Chondrocyte (in vitro differentiated cells): ENCODE measurements at places on chromosomes 5 and 9. TPM values are rescaled to one million over a fixed set of nuclear protein-coding genes. Genes with fewer than 3 reads are reported as not detected.
A peak's percentile ranks its signal among the peaks of the same experiment; 100 is the strongest.

DNA sequence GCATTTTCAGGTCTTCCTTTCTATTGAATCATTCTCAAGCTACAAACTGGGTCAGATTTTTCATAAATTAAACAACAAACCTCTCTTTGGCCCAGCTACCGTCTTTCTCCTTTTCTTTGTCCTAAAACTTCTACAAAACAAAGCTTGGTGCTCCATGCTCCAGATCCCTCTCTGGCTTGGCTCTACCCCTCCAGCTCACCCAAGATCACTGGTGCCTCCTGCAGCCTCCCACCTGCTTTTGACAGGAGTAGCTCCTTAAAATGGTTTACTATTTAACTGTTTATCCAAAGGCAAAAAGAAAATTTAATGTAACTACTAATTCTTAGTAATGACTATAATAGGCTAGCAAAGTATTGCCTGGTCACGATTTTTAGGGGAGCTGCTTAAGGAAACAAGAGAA is 10.7 kb upstream of the SERINC5 start:
- DNase-seq = peak; percentile 12

- peak; percentile 12 for DNase-seq
Observed at GRCh38 chr5:594226-594860, 17.8 kb upstream of the CEP72 start.

GRCh38 chr5:127320032-127320965 is 29.7 kb downstream of the MEGF10 start:
- no peak for DNase-seq

DNA sequence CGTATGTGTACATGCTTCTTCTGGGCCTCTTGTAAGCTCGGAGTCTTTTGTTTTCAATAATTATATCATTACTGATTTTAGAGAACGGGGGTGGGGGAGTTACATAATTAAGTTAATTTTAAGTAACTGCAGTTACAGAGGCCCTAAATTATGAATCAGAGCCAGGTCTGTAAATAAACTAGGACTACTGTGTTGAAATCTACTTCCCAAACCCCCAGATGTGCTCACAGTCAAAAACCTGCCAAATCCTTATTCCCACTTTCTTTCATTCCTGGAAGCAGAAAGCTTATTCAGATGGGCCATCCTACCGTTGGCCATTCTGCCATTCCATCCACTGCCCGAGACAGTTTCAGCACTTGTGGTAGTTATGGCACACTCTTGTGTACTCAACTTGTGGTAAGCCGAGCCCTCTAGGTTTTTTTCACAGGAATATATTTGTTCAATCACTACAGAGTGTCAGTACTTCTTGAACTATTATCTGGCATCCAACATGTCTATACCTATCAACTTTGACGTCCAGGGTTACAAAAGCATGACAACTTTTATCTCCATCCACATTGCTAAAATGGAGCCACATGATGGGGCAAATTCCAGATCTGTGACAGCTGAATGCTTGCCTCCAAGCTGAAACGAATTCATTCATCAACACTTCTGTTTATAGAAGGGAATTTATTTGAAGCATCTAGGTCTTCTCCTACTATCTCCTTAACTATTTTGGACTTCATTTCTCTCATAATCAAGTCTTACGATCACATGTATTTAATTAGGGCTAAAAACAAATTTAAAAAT is 37.8 kb downstream of the GLRX start:
- DNase-seq = no peak

Gene CATSPER3
- 0.17 to 0.64 TPM (median 0.39 TPM) in 3 replicates for total RNA-seq

Gene PCDHB5
- 6.6 to 11.4 TPM (median 10.2 TPM) in 3 replicates for total RNA-seq

GRCh38 chr9:12425878-12426864 is 267.0 kb upstream of the TYRP1 start:
- DNase-seq = no peak

Gene PRDM9
- not detected in 3 replicates for total RNA-seq

GRCh38 chr5:43038496-43038989 is 1.6 kb downstream of the ANXA2R start:
- no peak for DNase-seq

- no peak for DNase-seq
Observed at GRCh38 chr5:80481019-80481893, 6.6 kb upstream of the FAM151B start.

- DNase-seq = no peak
Observed at GRCh38 chr5:139774980-139775661, 20.5 kb upstream of the PSD2 start.

Gene TICAM2
- total RNA-seq = 3.2 to 4.7 TPM (median 4.0 TPM) in 3 replicates

DNA sequence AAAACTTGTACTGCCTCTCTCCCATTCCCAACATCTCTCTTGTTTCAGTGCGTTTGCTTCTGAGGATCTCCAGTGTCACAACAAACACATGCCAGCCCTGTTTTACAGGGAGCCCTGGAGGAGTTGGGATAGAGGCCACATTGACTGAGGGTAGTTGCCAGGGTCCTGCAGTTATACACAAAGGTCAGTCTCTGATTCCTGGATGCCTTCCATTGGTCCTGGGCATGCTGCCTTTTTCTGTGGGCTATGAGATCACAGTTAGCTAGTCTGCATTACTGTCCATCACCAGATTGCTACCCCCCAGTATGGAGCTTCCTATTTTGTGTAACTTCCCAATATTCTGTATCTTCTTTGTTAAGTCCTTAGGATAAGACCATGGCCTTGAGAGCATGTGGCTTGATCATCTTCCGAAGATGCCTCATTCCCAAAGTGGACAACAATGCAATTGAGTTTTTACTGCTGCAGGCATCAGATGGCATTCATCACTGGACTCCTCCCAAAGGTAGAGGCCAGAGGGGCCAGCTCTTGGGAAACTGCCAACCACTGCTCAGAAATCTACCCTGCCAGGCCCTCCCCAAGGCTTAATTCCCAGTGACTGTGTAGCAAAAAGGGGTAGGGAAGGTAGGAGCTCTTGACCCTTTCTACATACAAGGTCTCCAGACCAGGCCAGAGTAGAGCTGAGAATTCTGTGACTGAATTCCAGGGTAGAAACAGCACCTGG is 9.5 kb downstream of the NUDT2 start:
- no peak for DNase-seq

DNA sequence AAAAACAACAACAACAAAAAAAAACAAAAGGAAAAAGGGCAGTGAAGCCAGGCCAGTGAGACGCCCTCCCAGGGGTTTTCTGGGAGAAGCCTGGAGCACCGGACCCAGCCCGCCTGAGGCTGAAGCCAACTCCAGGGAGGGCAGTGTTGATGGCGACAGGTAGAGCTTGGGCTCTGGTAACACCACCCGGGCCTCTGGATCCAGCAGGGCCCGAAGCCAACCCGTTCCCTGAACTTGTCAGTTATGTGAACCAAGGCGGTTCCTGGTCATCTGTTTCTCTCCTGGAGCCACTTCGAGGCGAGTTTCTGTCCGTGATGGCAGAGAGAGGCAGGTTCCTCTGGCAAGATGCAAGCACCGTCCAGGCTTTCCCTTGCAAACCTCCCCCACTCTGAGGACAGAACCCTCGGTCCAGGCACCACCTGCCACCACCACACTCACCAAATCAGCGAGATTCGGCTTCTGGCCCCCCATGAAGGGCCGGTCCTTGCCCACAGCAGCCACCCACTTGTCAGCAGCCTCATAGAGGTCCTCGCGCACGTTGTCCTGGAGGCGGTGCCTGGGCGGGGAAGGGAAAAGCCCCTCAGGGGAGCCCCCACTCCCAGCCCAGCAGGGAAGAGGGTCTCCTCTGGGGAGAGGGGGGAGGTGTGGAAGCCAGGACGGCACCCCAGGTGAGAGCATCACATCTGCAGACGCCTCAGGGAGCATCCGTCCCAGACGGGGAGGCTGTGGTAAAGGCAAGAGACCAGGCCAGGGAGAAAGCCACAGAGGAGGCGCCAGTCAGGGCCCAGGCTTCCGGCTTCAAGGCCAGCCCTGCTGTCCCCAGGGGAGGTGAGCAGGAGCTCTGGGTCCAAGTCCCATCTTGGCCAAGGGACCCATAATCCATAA is 5.4 kb downstream of the PTGES2 start:
- DNase-seq = peak; percentile 81

- peak; percentile 86 for DNase-seq
Observed at GRCh38 chr5:663436-664342, 29.5 kb downstream of the TPPP start.

DNA sequence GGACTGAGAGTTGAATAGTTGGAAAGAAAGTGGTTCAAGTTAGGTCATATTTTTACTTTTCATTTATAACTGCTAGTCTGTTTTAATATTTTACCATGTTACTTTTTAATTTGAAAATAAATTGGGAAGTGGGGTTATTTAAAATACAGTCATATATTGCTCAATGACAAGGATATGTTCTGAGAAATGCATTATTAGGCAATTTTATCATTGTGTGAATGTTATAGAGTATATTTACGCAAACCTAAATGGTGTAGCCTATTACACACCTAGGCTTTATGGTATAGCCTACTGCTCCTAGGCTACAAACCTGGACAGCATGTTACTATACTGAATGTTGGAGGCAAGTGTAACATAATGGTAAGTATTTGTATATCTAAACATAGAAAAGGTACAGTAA is 5.2 kb downstream of the CCDC152 start:
- DNase-seq = no peak

Gene CDC42SE2
- total RNA-seq = 21.1 to 23.7 TPM (median 22.0 TPM) in 3 replicates

DNA sequence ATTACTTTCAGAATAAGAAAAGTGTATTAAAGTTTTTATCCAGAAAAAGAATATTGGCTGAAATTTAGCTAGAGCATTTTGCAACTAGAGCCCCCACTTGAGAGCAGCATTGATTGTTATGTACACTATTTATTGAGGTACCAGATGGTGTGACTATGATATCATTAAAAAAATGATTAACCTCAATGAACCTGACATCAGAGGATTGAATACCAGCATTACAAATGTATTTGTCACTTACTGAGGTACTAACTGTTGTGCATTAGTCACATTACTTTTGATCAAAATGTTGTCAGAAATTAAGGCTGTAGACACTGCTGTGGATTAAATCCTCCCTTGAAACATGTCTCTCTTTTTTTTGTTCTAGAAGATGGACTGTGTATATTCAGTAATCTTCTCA is 127.8 kb upstream of the DHFR start:
- DNase-seq = no peak

- no peak for DNase-seq
Observed at GRCh38 chr5:121121786-121122185, 657.7 kb downstream of the PRR16 start.

Gene PAEP
- not detected in 3 replicates for total RNA-seq

Gene LTC4S
- 1.2 to 1.7 TPM (median 1.3 TPM) in 3 replicates for total RNA-seq
